ENCODE measurements at places on chromosomes 5 and 9. TPM values are rescaled to one million over a fixed set of nuclear protein-coding genes. Genes with fewer than 3 reads are reported as not detected.

DNA sequence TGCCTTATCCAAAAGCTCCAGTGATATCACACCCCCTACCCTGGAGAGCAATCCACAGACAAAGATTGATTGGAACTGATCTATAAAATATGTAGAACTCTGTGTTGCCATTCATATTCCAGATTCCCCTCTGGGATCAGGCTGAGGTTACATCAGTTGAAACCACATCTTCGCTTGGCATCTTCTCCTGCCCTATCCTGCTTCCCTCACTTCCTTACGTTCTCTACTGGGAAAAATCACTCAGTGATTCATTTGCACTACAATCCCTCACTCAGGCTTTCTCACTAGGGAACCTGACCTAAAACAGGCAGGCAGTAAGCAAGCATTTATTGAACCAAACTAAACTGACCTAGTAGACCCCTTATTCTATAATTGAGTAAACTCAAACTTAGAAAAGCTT lies 111.7 kb downstream of the ESM1 start:
- DNase-seq: no peak

GRCh38 chr5:65563777-65564176 lies 681 bp downstream of the PPWD1 start:
- DNase-seq: no peak

DNA sequence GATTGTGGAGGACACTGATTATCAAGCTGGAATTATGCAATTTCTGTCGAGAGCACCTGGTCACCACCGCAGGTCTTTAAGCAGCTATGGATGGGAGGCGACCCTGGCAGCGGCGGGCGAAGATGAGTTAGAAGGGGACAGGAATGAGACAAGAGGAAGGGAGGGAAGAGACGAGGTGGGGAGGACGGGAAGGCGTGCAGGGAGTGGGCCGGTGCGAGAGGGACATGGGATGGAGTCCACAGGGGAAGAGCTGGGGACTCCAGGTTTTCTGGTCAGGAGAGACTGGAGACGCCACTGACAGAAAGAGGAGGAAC lies 192.3 kb downstream of the MELK start:
- DNase-seq: peak; percentile 30

DNA sequence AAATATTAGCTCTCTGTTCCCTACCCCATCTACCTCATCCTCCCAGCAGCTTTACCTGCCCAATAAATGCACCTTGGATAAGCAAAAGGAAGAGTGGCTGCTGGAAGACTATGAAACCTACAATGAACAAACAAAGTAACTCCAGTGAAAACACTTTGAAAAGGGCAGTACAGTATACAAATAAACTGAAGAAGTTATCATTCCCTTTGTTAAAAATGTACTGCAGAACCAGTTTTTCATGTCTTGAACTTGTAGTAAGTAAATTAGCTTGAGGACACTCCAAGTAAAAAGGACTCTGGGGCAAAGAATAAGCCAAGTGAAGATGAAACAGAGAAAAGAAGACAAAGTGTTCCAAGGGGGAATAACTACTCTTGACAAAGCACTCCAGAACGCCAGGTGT lies 457.1 kb downstream of the DTWD2 start:
- DNase-seq: no peak

The PRDM9 gene
- total RNA-seq: not detected

The PDE8B gene
- 1.1 TPM for total RNA-seq
